ENCODE measurements at places on chromosomes 16 and 17. TPM values are rescaled to one million over a fixed set of nuclear protein-coding genes. Genes with fewer than 3 reads are reported as not detected.

- DNase-seq, result no peak
Measured at GRCh38 chr17:79109584-79109983, 35.0 kb downstream of the ENGASE start.

GRCh38 chr16:19151310-19151709 lies 16.7 kb upstream of the SYT17 start:
- no peak for DNase-seq

GRCh38 chr17:13584701-13585080 lies 17.0 kb downstream of the HS3ST3A1 start:
- DNase-seq, result no peak

GRCh38 chr16:47079860-47080259 lies 63.9 kb downstream of the NETO2 start:
- DNase-seq, result no peak

The RND2 gene
- total RNA-seq, result 4.3 TPM

The PTX4 gene
- not detected for total RNA-seq

DNA sequence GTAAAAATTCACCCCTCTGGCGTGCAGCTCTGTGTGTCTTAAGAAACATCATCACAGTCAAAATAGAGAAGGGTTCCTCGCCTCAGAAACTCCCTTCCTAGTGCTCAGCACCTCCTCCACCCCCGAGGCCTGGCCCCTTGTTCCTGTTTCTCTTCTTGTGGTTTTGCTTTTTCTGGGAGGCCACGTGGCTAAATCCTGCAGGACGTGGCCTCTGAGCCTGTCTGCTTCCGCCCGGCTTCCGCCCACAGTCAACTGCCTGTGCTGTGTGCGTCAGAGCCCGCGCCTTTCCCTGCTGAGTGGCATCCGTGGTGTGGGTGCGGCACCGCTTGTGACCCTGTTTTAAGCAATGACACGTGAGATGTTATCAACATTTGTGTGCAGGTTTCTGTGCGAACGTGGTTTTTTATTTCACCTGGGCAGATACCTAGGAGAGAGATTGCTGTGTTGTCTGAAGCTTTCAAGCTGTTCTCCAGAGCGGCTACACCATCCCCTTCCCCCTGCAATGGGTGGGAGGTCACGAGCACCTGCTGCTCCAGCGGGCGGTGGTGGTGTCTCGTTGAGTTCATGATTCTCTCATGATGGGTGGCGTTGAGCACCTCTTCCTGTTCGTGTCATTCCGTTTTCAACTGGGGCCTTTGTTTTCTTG lies 21.7 kb downstream of the ACSF3 start:
- DNase-seq, result peak; percentile 13

The COPS3 gene
- 52.6 TPM for total RNA-seq

DNA sequence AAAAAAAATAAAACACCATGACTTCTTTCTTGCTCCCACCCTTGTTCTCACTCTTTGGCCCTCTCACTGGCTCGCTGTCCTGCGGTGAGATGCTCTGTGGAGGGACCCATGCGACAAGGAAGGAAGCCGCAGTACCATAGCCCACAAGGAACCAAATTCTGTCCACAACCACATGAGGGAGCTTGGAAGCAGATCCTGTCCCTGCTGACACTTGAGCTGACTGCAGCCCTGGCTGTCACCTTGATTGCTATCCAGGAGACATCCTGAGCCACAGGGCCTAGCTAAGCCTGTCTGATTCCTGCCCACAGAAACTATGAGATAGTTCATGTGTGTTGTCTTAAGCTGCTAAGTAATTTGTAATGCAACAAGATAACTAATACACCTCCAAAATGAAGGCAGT lies 4.8 kb upstream of the MT2A start:
- peak; percentile 51 for DNase-seq

GRCh38 chr17:68433911-68434508 lies 23.3 kb downstream of the WIPI1 start:
- no peak for DNase-seq

DNA sequence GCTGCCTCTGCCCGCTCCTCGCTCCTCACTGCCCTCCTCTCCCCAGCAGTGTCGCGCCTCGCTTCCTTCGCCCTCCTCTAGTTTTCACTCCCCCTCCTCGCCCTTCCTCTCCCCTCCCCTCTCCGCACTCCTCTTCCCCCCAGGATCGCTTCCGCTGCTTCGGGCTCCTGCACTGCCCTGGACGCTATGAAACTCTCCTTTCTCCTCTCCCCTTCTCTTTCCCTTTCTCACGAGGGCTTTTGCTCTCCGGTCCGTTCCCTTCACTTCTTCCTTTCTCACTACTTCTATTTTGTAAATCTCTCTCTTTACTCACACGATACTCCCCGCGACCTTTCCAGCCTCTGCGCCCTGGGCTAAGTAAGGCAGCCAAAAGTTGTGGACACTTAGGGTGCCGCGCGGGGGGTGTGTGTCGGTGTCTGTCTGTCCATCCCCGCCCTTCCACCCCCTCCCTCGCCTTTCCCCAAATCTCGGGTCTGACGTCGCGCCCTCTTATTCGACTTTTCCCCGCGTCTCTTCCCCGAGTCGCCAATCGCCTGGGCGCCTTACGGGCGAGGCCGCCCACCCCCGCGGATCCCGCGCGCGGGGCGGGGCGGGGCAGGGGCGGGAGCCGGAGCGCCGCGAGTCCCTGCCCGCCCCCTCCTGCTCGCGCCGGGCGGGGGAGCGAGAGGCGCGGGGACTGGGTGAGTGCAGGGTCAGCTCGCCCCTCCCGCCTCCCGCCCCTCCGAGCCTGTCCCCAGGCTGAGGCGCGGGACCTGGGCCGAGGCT lies at the start of gene IRX3:
Gene IRX3, minus strand, starts transcription at position 422 of the 765 bp plus-strand sequence. CDS start 737 bp downstream, outside the sequence.
- peak; percentile 95 for DNase-seq

The SCARF1 gene
- 14.5 TPM for total RNA-seq

The VTN gene
- total RNA-seq, result 0.14 TPM

DNA sequence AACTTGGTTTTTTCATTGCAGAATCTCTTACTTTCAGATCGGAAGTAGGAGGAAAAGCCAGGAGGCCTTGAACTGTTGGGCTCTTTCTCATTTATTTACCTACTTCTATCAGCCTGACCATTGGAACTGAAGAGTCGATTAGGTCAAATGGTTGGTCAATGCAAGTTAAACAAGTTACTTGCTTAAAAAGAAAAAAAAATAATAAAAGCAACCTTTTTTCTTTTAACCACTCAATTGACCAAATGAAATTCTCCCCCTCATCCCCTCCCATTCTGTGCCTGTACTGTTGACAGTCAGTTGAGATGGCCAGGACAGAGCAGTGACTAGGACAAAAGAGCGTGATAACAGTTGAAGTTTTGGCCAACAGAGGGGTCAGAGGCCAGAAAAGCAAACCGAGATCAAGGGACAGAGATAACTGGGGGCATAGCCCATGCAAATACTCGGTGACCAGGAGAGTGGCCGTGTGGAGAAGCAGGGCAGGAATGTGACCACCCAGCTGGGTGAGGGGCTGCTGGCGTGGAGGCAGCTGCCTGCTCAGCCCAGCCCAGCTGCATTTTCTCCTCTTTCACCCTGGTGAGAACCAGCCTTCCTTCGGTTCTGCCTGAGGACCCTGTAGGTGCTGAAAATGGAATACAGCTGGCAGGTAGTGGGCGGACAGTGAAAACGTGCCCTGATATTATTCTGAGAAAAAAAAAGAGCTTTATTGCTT lies 72.2 kb downstream of the HS3ST3B1 start:
- DNase-seq, result no peak

GRCh38 chr17:47630614-47631013 lies 19.1 kb upstream of the KPNB1 start:
- no peak for DNase-seq

DNA sequence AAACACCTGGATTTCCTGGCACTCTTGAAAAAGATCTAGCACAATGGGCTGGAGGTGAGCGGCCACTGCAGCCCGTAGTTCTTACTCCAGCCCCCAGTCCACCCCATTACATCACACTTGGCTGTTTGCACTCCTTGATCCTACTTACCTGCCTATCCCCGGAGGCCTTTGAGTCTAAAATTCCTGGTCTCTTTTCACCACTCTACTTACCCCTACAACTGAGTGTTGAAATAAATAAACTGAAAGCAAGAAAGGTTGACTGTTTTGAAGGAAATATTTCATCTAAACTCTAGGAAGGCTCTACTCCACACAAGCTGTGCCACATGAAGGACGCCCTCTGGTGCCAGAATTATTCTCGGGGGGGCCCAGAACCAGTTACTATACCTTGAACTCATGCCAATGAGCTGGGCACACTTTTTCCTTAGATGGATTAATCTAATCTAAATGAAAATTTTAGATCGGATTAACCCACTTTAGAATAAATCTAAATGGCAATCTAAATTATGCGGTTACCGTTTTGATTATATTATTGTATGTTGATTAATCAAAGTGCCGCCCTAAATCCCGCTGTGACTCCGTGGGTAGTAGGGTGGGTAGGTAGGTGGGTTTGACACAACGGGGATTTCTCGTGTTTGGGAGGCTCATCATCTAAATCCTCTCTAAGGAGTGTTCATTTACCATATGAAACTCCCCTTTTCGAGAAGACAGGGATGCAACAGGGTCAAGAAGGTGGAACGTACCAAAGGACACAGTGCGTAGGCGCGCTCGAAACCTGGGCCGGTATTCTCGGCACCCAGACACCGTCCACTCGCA lies 651 bp upstream of the EIF1 start:
- DNase-seq, result peak; percentile 54

- no peak for DNase-seq
Measured at GRCh38 chr17:43552229-43552837, 6.2 kb upstream of the ETV4 start.

The ARL5C gene
- not detected for total RNA-seq

DNA sequence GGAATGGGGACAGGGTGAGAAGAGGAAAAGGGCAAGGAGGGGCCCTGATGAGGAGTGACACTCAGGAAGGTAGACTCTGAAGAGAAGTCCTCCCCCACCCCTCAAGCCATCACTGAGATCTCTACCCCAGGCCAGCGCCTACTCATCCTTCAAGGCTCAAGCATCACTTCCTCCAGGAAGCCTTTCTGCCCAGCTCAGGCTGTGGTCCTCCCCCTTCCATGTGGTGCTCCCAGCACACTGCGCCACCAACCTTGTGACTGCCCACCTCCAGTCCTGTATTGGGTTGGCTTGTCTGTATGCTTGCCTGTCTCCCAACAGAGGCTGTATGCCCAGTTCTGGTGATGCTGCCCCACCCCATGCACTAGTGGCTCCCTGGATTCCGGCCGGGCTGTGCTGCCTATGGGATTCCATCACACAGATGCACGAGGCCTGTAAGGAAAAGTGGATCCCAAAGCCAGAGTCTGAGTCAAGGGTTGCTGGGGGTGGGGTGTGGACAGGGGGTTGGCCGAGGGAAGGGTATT lies 19.8 kb upstream of the ZFP90 start:
- DNase-seq, result no peak

DNA sequence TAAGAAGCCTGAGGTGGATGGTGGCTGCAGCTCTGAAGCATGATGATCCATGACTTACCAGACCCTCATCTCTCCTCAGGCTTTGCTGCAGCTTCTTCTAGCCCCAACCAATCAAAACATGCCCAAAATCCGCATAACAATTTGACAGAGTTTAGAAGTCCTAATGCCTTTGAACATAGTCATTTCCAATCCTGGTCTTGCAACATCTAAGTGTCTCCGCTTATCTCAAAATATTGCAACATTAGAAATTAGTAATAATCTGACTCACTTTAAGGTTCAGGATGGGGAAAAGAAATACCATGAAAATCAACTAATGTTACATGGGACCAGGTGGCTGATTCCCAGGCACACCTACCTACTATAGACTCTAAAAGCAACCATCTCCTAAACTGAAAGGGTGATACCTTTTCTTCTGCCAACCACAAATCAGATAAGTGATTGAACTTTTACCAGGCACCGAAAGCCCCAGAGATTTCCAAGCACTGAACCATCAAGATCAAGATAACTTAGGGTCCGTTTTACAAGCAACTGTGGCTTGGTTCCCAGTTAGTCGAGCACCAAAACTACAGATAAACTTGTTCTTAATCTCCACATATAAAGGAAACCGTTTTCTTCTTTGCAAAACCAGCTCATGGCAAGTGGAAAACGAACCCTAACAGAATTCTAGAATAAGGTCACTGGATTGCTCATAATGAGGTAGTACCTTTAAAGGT lies 14.0 kb downstream of the ERN1 start:
- DNase-seq, result no peak

DNA sequence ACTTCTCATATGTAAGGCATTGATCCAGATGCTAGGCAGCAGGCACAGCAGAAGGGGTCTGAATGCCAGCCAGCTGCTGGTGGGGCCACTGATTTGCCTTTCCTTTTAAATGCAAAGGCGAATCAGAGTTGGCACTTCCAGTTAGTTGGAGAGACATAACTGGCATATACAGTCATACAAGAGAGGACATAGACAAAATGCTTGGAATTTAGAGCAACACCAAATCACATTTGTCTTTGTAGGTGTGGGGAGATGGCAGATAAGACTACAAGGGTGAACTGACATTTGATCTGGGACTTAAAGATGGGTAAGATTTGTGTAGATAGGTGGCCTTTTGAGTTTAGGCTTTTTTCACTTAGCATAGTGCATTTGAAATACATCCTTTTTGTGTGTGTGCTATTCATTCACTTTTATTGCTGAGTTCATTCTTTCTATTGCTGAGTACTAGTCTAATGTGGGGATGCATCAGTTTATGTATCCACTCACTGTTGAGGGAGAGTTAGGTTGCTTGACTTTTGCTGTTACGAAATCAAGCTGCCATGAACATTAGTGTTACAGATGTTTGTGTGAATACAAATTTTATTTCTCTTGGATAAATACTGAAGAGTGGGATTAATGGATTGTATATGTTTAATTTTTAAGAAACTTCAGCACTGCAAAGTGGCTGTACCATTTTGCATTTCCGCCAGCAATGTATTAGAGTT lies 74.1 kb downstream of the SPECC1 start:
- no peak for DNase-seq

DNA sequence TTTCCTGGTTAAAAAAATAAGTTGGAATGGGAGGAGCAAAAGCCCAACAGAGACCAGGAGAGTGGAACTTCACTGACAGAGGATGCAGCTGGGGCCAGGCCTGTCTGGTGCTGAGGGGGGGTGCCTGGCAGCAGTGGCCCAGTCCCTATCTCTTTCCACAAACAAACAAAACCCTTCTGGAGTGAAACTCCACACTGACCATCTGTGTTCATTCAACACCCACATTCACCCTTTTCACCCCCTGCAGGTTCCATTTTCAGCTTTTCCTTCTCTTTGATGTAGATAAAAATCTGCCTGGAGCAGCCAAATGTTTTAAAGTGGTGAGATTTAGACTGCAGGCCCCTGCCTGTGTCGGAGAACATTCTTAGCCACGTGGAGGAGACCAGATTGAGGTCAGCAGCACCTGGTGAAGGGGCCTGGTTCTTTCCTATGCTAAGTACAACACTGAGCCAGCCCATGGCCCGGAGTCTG lies 161.4 kb upstream of the CDH11 start:
- no peak for DNase-seq

DNA sequence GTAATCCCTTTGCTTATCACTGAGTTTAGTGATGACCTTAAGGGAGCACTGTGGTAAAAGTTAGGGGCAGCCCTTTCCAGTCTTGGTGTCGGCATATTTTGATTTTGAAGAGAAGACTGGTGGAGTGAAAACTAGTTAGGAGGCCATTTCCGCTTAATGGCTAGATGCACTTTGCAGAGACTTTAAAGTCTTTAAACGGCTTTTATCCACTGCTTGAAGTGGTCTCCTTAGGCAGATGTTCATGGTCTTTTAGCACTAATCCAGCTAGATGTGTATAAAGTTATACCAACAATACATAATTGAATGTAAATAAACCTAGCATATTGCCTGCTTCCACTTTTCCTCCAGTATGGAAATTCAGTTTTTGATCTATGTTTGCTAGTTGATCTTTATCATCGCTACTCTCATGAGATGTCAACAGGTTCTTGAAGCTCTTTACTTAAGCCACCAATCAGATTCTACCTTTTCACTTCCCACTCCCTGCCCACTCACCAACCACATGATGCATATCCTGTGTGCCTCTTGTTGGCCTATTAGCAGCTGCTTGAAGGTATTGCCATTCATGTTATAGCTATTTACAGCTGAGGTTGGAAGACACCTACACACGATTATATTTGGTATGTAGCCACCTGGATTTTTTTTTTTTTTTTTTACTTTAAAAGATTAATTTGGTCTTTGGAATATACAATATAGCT lies 132.0 kb downstream of the NLK start:
- no peak for DNase-seq

All from prostate gland (tissue), 2 donors.